ENCODE measurements at places on chromosomes 12 and 14.
A peak's percentile ranks its signal among the peaks of the same experiment; 100 is the strongest.

- DNase-seq: peak; percentile 72
Measured at GRCh38 chr12:96241846-96242256, 47.7 kb downstream of the ELK3 start.

- DNase-seq: no peak
Measured at GRCh38 chr12:14777271-14777670, 26.0 kb downstream of the WBP11 start.

- DNase-seq: no peak
Measured at GRCh38 chr12:86052921-86053320, 178.8 kb downstream of the NTS start.

- no peak for DNase-seq
Measured at GRCh38 chr12:8639936-8640335, 22.7 kb downstream of the MFAP5 start.

GRCh38 chr14:79201564-79202207, 1009.6 kb downstream of the DIO2 start:
- no peak for DNase-seq

DNA sequence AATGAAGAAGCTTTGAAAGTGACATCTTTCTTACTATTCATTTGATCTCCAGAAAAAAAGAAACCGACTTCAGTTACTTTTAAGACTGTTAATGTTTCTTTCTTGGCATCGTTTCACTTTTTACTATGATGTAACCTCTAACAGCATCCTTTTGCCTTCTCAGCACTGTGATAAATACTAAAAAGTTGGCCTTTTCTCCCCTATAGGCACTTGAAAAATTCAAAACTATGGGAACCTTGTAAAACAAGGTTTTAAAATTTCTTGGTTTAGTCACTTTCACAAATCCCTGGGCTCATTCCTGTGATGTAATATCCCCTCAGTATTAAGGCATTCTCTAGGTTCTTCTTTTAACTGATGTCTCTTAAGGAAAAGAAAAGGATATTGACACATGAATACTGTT, 281.8 kb downstream of the EGLN3 start:
- peak; percentile 46 for DNase-seq

DNA sequence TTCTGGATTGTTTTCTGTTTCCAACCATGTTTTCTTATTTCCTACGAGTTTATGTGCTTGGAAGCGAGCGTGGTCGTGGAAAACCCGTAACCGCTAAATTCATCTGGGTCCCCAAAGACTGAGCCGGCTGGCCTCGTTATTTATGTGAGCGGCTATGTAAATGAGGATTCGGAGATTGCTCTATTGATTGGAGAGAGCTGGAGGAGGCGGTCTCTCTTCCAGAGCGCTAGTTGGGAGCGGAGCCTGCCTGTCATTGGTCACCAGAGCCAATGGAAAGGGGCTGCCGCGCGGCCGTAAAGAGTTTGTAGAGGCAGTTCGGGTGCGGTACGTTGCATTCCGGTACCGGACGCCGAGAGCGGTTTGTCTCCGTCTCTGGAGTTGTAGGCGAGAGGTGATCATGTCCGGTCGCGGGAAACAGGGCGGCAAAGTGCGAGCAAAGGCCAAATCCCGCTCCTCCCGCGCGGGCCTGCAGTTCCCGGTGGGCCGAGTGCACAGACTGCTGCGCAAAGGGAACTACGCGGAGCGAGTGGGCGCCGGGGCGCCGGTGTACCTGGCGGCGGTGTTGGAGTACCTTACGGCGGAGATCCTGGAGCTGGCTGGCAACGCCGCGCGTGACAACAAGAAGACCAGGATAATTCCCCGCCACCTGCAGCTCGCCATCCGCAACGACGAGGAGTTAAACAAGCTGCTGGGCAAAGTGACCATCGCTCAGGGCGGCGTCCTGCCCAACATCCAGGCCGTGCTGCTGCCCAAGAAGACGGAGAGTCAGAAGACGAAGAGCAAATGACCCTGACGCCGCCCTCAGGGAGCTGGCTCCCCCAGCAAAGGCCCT, 29.0 kb downstream of the WBP11 start:
- DNase-seq: peak; percentile 97

GRCh38 chr12:93785249-93786010, 108.3 kb downstream of the CRADD start:
- peak; percentile 95 for DNase-seq

DNA sequence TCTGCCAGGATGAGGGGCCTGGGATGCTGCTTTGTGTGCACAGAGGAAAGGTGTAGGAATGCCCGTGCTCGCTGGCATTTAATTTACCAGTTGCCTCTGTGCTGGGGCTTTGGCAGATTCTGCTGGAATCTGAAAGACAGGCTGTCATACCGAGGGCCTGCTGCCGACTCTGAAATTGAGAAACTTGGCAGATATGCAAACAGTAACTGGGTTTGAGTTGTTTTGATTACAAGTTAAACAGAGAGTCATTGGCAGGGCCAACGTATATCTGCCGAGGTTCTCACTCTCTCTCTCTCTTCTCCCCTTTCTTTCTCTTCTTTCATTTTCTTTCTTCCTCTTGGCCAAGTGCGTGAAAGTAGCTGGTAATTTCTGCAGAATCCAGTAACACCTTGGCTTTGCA, 618.7 kb downstream of the VRK1 start:
- no peak for DNase-seq

- DNase-seq: no peak
Measured at GRCh38 chr14:100100032-100100703, 34.9 kb downstream of the EVL start.

- peak; percentile 68 for DNase-seq
Measured at GRCh38 chr14:23056956-23057756, at the start of gene CDH24. CDH24 (minus strand) TSS chr14:23057520; CDS start chr14:23055733, 1,787 bp downstream.

DNA sequence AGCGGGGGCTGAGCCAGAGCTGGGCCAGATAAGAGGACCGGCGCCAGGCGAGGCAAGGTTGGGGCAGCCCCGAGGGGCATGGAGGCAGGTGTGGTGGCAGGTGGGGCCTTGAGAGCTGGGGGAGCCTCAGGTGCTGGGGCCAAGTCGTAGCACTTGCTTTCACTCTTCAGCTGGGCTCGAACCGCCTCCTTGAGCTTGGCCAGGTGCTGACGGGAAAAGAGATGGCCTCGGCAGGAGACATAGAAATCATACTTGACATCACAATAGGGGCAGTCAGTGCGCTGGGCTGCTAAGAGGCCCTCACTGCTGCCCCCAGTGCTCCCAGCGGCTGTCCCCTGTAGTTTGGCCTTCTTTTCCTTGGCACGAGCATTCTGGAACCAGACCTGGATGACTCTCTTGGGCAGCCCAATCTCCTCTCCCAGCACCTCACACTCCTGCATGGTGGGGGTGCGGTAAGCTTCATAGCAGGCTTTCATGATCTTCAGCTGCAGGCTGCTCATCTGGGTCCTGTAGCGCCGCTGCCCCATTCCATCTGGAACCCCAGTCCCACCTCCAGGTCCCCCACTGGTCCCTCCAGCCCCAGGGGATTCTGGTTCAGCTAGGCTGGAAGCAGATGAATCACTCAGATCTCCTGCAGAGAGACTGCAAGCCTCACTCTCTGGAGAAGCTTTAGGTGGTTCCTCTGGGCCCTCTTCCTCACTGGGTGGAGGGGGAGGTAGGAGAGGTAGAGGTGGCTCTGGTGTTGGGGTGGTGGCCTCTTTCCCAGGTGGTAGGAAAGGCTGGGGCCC, 28.1 kb downstream of the ZFHX2 start:
- DNase-seq: no peak

DNA sequence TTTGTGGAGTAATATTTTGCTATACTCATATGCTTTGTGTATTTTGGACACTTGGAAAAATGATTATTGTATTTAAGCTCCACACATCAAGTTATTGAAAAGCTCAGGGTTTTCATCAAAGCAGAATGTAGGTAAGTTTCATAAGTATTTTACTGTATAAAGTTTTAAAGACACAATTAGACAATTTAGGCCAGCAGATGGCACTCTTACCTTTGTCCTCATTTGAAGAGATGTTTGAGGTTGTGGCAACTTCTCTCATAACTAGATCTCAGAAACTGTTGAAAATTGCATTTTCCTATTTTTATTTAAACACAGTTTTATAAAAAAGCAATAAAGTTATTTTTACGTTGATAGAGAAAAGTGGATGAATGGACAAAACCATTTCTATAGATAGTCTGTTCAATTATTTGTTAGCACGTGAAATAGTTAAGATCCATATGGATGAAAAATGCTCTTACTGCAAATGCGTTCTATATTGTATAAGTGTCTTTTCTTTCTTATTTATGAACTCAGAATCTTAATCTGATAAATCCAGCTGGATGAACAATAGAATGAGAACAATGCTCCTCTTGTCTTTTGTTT, 300.0 kb downstream of the AEBP2 start:
- peak; percentile 82 for DNase-seq

- no peak for DNase-seq
Measured at GRCh38 chr12:107912421-107913004, 138.0 kb downstream of the ASCL4 start.

- no peak for DNase-seq
Measured at GRCh38 chr12:45532113-45532512, 197.4 kb upstream of the ARID2 start.

DNA sequence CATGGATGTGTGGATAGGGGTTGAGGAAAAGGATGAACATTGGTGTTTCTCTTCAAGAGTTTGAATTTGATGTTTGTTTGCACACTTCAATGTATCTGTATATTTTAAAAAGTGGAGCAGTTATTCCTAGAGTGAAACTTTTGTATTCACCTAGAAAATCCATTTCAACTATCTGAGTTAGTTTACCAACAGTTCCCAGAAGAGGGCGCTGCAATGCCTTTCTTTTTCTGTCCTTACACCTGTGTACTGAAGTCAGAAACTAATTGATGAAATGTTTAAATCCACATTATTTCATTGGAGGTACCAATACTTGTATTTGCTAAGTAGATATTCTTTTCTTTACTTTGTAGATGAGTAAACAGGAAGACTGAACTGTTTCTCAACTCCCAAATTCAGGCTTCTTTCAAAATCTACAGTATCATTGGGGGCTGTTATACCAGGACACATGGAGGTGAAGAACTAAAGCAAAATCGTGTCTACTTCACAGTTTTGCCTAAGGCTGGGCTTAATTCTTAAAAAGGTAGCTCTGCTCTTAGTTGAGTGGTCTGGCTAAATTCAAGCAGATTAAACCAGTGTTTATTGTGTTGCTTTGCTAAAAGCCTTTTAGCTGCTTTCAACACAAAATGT, 26.6 kb upstream of the KLRB1 start:
- DNase-seq: peak; percentile 63

DNA sequence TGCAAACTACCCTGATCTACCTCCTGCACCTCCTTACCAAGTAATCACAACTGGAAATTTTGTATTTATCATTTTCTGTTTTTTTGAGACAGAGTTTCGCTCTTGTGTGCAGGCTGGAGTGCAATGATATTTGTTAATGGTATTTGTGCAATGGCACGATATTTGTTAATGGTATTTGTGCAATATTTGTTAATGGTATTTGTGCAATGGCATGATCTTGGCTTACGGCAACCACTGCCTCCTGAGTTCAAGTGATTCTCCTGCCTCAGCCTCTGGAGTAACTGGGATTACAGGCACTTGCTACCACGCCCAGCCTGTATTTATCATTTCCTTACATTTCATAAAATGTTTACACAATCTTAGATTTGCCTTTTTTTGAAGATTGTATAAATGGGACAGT, 5.7 kb upstream of the NECAP1 start:
- DNase-seq: no peak

DNA sequence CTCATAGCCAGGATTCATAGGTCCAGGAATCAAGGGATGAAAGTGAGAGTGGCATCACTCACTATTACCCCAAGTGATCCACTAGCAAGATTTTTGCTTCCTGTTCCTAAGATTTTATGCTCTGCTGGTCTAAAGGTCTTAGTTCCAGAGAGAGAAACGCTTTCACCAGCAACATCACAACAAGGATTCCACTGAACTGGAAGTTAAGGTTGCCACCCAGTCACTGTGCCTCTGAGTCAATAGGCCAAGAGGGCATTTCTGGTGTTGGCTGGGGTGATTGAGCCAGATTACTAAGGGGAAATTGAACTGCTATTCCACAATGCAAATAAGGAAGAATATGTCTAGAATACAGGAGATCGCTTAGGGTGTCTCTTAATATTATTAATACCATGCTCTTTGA, 142.5 kb upstream of the ARID2 start:
- DNase-seq: no peak

DNA sequence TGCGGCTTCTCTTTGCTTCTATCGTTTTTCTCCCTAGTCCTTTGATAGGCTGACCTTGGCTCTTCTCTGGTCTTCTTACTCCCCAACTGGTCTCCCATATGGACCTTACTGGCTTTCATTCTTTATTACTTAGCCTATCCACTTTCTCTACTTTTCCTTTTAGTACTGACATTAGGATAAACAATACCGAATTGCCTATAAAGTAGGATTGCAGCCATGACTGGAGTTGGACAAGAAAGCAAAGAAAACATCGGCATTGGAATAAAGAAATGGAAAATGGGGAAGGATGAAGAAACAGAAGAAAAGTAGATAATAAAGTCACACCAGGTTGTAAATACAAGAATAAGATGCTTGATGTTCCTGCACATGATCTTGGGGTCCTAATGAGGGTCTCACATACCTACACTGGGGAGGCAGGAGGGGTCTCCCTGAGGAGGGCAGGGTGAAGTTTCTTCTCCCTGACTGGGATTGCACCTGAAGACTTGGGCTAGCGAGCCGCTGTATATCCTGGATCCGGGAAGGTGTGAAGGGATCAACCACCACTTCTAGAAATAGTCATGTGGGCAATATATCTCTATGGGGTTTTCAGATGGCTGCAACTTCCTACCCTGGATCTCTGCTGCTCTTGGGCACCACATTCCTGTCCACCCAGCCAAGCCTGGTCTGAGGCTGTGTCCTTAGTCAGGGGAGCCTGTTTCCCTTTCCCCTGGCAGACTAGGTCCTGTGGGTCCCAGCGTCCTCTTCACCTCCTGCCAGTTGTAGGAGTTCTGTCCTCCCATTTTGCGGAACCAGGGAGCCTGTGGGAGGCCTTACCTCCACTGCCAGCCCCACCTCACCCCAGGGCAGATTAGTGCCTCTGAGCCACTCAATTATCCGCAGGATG, 13.1 kb downstream of the NKX2-1 start:
- DNase-seq: no peak

DNA sequence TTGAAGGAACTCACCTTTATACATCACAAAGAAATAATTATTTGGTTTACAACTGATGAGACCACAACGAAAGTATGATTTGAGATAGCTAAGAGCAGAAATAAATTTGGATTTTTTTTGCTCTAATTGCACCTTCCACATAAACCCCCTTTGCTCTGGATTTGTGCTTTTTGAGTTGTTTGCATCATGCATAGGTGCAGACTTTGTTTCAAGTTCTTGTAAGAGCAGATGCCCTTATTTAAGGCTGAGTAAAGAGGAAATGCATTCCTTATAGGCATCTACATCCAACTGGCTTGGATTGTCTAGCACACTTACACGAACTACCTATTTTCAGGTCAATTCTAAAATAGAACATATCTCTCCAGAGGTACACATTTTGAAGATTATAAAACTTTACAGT, 6.6 kb upstream of the CCND2 start:
- no peak for DNase-seq

DNA sequence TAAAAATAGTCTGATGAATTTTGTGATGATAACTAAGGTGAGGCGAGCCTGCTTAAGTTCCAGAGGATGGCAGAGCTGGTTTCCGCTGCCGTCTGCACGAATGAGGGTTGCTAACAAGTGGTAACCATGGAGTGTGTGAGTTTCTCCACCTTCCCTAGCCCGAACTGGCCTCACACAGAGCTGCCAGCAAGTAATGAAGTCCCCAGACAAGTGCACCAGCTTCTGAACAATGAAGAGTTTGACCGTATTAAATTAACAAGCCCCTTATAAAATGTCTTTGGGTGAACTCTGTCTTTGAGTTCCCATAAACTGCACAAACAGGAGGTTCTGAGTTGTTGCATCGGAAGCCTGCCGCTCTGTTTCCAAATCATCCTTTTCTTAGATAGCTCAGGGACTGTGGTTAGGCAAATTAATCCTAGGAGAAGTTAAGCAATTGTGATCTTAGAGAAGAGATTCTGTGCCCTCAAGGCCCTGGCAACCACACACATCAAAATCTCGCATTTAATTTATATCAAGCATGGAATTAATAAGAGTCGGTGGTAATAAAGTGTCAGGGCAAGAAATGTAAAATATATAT, 274.1 kb upstream of the DAAM1 start:
- no peak for DNase-seq
